ENCODE measurements at places on chromosomes 4 and X. TPM values are rescaled to one million over a fixed set of nuclear protein-coding genes. Genes with fewer than 3 reads are reported as not detected.

- no peak for DNase-seq
Measured at GRCh38 chr4:75038376-75038775, 105.5 kb downstream of the PARM1 start.

GRCh38 chr4:24245491-24245820, 338.9 kb downstream of the DHX15 start:
- DNase-seq, result no peak

DNA sequence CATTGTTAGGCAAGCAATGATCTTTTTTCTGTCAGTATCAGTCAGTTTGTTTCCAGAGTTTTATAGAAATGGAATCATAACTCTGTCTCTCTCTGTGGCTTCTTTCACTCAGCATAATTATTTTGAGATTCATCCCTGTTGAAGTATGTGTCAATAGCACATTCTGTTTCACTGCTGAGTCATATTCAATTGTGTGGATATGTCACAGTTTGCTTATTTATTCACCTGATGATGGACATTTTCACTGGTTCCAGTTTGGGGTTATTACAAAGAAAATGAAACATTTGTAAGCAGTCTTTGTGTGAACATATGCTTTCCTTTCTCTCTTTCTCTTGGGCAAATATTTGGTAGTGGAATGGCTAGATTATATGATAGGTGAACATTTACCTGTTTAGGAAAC, 10.2 kb upstream of the ZNF718 start:
- DNase-seq, result no peak

MAGEE2 gene
- not detected for total RNA-seq

Measured in IMR-90 (cell line).